ENCODE measurements at places on chromosomes 16 and 17. TPM values are rescaled to one million over a fixed set of nuclear protein-coding genes. Genes with fewer than 3 reads are reported as not detected.

TMEM100 gene
- 3.4 TPM for total RNA-seq

ORAI3 gene
- total RNA-seq, result 36.0 TPM

TRIM47 gene
- 15.1 TPM for total RNA-seq

TBC1D3E gene
- not detected for total RNA-seq

CNTD1 gene
- total RNA-seq, result not detected

GABARAP gene
- 286 TPM for total RNA-seq

MGAT5B gene
- 0.50 TPM for total RNA-seq

All from bronchus fibroblast of lung (primary cell).